ENCODE measurements at places on chromosomes 5 and 9.
A peak's percentile ranks its signal among the peaks of the same experiment; 100 is the strongest.

DNA sequence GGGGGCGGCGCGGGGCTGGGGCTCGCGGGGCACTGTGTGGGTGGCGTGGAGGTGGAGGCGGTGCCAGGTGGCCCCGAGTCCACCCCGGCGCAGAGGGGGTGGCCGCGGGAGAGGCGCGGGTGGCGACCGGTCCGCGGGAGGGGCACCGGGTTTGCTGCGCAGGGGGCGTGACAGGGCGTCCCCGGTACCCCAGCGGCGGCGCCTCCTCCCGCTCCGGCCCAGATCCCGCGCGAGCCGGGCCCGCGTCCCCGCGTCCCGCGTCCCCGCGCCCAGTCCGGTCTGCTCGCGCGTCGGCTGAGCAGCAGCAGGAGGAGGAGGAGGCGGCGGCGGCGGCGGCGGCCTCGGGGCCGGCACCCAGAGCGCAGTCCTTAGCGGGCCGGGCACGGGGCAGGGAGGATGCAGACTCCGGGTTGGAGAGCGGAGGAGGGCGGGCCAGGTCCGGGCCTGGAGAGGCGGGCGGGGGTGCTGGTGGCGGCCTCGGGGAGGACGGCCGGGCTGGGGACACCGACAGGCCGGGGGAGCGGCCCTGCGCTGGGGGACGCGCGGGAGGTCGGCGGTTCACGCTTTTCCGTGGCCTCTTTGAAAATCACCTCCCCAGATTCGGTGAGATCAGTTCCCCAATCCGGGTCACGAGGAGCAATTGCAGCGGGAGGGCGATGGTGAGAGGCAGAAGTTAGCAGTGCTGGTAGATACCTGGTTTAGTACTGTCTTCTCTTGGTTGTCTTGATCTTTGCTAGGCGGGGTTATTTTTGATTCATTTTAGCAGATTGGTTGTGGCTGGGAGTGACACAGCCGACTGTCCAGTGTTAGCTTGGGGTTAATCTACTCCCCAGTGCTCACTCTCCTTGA, 1.7 kb downstream of the TRIO start:
- peak; percentile 64 for DNase-seq

DNA sequence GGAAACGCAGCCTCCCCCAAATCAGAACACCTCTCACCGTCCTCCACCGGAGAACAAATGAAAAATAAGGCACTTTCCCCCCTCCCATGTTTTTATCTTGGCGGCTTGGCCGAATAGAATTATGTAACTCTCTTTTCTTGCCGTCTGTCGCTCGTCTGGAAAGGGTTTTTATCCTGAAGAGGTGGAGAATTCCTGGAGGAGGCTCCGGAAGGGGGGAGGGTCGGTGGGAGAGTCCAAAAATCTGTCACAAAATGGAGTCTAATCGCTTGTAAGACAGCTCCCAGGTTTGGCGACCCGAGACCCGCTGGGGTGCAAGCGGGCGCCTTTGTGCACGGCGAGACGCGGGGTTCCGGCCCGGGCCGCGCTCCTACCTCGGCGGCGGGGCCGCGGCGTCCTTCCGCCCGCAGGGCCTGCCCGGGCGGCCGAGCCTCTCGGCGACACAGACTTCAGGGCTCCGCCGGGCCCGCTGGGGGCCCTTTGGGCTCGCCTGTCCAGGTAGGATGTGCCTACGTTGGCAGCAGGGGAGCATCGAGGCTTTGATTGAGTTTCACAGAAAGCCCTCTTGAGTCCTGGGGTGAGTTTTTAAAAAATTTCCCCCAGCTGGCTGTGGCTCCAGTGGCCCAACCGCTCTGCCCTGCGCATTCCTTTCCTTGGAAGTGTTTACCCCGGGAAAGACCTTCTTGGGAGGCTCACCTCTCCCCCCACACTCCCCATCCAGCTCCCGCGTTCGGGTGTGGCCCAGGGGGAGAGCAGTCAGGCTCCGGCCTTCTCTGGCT, 5.0 kb downstream of the LMX1B start:
- no peak for DNase-seq

- no peak for DNase-seq
Measured at GRCh38 chr5:31124651-31125305, 68.7 kb upstream of the CDH6 start.

GRCh38 chr5:88888848-88889188, 5.8 kb upstream of the MEF2C start:
- DNase-seq = no peak

DNA sequence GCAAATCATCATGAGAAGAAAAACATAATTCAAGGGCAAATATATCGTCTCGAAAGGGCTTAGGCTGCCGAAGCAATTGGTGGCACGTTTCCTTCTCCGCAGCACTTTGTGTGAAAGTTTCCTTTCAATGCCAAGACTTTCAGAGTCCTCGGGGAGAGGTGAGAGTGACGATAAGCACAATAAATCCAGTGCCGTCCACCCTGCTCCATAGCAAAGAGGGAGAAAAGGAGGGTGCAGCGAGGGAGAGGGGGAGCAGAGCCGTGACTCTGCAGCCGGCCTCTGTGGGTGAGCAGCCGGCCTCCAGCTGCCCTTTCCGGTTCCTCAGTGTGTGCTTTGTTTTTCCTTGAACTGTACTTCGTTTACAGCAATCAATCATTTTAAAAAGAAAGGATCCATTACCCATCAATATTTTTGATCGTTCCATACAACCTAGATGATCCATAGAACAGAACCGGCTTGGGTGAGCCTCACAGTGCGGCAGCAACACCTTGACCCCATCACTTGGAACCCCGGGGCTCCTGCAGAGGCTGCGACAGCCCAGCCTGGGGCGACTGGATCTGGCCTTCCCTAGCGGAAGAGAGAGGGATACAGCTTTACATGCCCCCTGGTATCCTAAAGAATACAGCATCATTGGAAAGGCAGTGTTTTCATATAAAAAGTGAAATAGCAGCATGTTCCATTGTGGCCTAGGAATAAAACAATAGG, 247.0 kb upstream of the IRX4 start:
- no peak for DNase-seq

DNA sequence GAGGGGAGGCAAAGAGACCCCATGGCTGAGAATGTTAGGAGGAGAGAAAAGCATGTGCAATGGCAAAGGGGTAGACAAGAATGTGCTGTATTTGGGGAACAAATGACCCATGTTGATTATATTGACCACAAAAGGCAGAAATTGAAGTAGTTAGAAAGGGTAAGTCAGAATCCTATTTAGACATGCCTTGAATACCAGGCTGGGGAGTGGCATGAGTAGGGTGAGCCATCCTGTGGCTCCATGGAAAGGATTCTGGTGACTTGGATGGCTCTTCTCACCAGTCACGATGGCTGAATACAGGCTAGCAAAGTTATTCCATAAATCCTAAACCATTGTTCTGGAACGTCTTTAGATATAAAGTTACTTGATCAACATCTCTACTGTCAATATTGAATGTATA, 73.4 kb upstream of the MEF2C start:
- no peak for DNase-seq

DNA sequence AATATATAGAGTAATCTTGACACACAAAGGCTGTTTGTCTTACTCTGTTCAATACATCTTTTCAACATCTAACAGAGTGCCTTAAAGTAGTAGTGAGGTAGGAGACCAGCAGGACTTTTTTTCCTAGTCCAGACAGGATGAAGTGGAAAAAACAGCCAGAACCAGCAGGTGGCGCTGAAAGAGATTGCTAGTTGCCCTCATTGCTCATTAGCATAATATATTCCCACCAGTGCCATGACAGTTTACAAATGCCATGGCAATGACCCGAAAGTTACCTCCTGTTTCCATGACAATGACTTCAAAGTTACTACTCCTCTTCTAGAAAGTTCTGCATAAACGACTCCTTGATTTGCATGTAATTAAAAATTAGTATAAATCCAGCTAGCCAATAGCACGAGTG, 387.4 kb downstream of the ACTL7B start:
- no peak for DNase-seq

- DNase-seq = no peak
Measured at GRCh38 chr5:151039665-151040064, 19.3 kb downstream of the GPX3 start.

DNA sequence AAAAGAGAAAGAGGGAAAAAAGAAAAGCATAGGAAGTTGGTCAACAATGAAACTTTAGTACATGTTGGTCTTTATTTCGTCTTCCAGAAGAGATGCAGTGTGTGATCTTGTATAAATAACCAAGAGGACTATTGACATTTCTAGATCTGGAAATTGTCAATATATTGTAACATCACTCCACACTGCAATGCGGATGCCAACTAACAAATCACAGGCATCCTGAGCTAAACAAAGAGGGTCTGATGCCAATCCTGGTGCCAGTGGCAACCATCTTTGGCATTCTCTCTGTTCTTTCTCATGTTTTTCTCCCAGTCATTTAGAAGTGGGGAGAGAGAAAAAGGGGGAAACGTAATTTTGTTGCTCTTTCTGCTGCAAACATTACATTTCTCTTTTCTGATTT, 9.7 kb downstream of the NFIB start:
- DNase-seq = peak; percentile 77

DNA sequence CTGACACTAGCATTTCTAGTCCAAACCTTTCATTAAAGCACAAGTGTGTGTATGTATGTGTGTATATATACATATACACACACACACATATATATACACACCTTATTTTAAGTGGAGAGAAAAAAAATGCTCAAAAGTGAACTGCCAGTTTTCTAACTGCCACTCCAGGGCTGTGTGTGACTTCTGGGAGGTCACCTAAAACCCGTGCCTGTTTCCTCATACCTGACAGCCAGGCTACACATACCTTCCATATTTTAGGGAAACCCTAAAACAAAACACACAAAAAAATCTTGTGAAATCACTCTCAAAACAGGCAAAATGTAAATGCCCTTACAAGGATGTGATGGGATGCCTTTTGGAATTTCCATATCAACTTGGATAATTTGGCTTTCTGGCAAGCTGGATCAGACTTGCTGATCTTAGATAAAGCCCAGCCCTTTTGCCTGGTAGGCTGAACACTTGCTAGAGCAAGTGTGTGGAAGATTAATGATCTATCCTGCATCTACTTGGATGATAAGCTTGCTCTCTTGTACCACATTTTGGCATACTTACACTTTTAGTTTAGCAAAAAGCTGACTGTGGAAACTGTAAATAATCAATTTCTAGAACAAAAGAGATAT, 127.8 kb downstream of the GNAQ start:
- DNase-seq = no peak

- no peak for DNase-seq
Measured at GRCh38 chr5:68780299-68780955, 313.4 kb upstream of the SLC30A5 start.

DNA sequence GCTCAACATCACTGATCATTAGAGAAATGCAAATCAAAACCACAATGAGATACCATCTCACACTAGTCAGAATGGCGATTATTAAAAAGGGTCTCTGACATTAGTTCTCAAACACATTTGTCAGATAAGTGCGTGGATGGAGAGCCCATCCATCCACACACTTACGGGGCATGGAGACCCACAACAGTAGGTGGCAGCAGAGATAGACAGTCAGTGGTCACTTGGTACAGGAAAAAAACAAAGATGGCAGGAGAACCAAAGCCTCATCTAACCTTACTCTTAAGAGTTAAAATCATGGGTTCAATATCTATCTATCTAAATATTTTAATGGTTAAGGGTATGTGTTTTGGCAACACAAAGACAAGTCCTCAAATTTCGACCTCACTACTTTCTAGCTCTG, 1378.7 kb upstream of the C9orf72 start:
- no peak for DNase-seq

DNA sequence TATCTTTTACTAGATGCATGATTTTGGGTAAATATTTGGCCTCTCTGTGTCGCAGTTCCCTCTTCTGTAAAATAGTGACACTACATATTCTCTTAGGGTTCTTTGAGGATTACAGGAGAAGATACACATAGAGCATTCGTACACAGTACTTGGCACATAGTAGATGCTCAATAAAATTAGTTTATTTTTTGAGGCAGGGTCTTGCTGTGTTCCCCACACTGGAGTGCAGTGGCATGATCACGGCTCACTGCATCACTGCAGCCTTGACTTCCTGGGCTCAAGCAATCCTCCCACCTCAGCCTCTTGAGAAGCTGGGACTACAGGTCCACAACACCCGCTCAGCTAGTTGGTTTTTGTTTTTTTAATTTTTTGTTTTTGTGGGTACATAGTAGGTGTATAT, 1.6 kb downstream of the SCAI start:
- DNase-seq = no peak

- peak; percentile 38 for DNase-seq
Measured at GRCh38 chr9:107465467-107466451, 23.8 kb downstream of the KLF4 start.

DNA sequence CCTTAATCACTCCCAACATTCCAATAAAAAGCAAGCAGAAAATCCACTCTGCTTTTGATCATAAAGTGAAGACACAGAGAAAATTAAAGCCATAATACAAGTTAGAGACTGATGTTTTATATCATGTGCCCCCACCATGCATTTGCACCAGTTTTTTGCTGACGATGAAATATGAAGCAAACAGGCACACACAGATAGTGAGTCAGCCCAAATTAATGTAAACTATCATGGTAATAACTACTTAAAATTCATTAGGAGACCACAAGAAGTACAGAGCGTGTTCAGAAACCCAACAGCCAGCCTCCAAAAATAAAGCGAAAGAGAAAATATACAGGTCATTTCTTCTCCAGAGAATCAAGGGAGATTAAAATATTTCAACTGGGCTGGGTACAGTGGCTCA, 46.4 kb upstream of the KDM4C start:
- no peak for DNase-seq

GRCh38 chr5:164345173-164345849, 839.9 kb downstream of the MAT2B start:
- DNase-seq = peak; percentile 34

GRCh38 chr9:35333551-35333950, 156.4 kb upstream of the RUSC2 start:
- no peak for DNase-seq

DNA sequence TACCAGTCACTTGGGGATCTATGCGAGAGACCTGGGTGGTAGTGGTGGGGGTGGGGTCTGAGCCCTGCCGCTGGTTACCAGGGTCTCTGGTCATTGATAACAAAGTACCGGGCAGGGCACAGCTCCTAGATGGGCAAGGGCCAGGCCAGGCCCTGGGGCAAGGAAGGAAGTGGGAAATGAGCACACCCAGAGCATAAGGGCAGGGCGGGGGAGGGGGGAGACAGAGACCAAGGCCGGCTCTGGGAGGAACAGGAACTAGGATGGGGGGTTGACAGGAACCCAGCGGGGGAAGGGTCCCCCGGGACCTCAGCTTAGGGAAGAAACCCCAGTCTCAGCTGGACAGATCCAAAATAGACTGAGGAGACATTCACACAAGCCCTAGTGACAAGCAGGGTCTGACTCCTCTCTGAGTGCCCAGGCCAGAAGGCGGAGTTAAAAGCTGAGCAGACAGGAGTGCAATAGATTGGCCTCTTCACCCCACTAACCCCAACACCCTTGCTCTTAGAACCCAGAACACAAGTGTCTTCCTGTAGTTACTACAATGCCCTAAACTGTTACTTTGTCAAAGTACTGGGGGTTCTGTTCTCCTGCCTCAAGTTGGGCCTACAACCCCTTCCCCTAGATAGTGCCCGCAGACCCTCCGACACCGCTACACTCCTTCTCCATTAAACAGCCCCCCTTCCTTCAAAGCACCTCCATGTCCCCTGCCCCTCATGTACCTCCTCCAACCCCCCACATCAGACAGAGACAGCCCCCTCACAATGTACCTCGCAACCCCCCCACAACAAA, 628 bp downstream of the ATOSB start:
- peak; percentile 67 for DNase-seq

All from Ammon's horn (tissue), 1 donor.